IPS DF 6.9 (cell line): ENCODE measurements at places on chromosomes 16 and 17.

GRCh38 chr17:63440770-63441335, 5.3 kb downstream of the CYB561 start:
- no peaks in the 10 kb centered on the region for H3K27me3 ChIP-seq
- H3K36me3 ChIP-seq: no peaks in the 10 kb centered on the region; the same call in 1 of the 2 replicates
- no peak overlapping the region for H3K27ac ChIP-seq
- no peak for DNase-seq

- no peak for DNase-seq
- no peak overlapping the region; the same call in 1 of the 2 replicates for H3K4me3 ChIP-seq
- no peak overlapping the region for H3K27ac ChIP-seq
- no peaks in the 10 kb centered on the region for H3K36me3 ChIP-seq
- H3K4me1 ChIP-seq: peaks cover 5% of the 10 kb centered on the region; the same call in 1 of the 2 replicates
These were observed 11.8 kb upstream of the FAM171A2 start for GRCh38 chr17:44375196-44376017.

DNA sequence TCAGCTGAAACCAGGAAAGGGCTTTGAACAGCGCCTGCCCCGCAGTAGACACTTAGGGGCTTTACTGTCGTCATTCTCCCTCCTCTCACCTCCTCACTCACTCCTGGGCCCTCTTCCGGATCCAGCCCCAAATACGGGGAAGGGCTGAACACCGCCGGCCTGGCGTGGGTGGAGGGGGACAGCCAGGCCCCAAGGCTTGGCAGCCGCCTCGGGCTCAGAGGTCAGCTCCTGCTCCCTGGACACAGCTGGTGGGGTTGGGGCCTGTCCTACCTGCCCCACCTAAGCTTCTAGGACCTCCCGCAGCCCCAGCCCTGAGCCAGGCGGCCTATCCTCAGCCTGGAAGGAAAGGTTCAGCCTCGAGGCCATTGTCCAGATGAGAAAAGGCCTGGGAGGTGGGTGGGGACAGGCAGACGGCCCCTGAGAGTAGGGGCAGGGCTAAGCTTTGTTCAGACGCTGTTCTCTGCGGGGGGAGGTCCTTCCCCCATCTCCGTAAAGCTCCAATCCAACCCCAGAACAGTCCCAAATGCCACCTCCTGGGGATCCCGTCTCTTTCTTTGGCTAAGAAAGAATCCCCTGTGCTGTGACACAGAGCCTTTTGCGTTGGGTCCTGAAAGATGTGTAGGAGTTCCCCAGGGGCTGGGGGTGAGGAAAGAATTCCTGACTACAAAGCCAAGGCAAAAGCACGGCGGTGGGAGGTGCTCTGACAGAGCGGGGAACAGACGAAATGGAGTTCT, 881 bp upstream of the LLGL1 start:
- H3K27me3 ChIP-seq: no peaks in the 10 kb centered on the region

DNA sequence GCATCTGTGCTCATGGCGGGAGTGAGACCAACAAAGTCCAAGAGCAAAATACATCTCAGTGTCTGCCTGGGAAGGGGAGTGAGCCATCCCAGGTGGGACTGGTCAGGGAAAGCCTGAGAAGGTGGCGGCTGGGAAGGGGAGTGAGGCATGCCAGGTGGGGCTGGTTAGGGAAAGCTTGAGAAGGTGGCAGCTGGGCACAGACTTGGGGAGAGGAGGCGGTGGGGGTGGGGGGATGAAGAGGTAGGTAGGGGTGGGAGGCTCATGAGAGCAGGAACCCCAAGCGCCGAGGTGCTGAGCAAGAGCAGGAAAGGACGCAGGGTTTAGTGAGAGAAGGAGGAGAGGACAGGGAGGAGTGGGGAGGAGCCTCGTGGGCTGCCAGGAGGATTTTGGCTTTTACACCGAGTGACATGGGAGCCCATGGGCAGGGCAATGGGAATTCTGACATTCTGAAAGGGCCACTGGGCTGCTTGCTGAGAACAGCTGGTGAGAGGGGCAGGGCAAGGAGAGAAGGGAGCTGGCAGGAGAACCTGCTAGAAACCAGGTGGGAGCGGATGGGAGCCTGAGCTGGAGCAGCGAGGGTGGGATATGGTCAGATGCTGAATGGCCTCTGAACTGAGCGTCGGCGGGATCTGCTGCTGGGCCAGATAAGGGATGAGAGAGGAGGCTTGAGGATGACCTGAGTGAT, 256.1 kb upstream of the RPL38 start:
- H3K4me1 ChIP-seq: no peaks in the 10 kb centered on the region
- no peak overlapping the region for H3K27ac ChIP-seq
- H3K4me3 ChIP-seq: no peak overlapping the region
- no peaks in the 10 kb centered on the region; the same call in 1 of the 2 replicates for H3K27me3 ChIP-seq
- no peaks in the 10 kb centered on the region for H3K36me3 ChIP-seq
- DNase-seq: no peak

GRCh38 chr17:6636105-6636504, 4.4 kb downstream of the KIAA0753 start:
- DNase-seq: no peak
- no peak overlapping the region for H3K4me3 ChIP-seq
- H3K27me3 ChIP-seq: no peaks in the 10 kb centered on the region
- H3K27ac ChIP-seq: no peak overlapping the region
- H3K4me1 ChIP-seq: no peaks in the 10 kb centered on the region

GRCh38 chr17:35089586-35090296, 26.2 kb upstream of the RFFL start:
- H3K4me1 ChIP-seq: peaks cover 1% of the 10 kb centered on the region; the same call in 1 of the 2 replicates
- H3K4me3 ChIP-seq: peak overlapping the region; percentile 31; the same call in 1 of the 2 replicates
- peak; percentile 31 for DNase-seq
- H3K27ac ChIP-seq: no peak overlapping the region
- no peaks in the 10 kb centered on the region for H3K27me3 ChIP-seq

DNA sequence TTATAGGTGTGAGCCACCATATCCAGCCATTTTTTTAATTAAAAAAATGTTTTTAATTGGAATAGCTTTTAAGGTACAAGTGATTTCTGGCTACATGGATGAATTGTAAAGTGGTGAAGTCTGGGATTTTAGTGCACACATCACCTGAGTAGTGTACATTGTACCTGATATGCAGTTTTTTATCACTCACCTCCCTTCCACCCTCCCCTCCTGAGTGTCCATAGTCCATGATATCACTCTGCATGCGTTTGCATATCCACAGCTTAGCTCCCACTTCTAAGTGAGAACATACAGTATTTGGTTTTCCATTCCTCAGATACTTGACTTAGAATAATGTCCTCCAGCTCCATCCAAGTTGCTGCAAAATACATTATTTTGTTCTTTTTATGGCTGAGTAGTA, 13.4 kb upstream of the CRYBA1 start:
- no peak for DNase-seq
- no peaks in the 10 kb centered on the region for H3K27me3 ChIP-seq
- H3K27ac ChIP-seq: no peak overlapping the region
- H3K36me3 ChIP-seq: no peaks in the 10 kb centered on the region
- H3K4me1 ChIP-seq: no peaks in the 10 kb centered on the region
- H3K4me3 ChIP-seq: no peak overlapping the region

GRCh38 chr16:31874366-31875111, 932 bp downstream of the ZNF267 start:
- peaks cover 2% of the 10 kb centered on the region; the same call in 1 of the 2 replicates for H3K36me3 ChIP-seq
- no peak overlapping the region for H3K27ac ChIP-seq
- no peak for DNase-seq
- no peaks in the 10 kb centered on the region for H3K4me1 ChIP-seq

- H3K27ac ChIP-seq: no peak overlapping the region
- no peak for DNase-seq
- H3K36me3 ChIP-seq: no peaks in the 10 kb centered on the region
- no peaks in the 10 kb centered on the region for H3K4me1 ChIP-seq
- no peaks in the 10 kb centered on the region for H3K27me3 ChIP-seq
- H3K4me3 ChIP-seq: no peak overlapping the region
These were observed 65.8 kb downstream of the FTO start for GRCh38 chr16:53769787-53770186.

DNA sequence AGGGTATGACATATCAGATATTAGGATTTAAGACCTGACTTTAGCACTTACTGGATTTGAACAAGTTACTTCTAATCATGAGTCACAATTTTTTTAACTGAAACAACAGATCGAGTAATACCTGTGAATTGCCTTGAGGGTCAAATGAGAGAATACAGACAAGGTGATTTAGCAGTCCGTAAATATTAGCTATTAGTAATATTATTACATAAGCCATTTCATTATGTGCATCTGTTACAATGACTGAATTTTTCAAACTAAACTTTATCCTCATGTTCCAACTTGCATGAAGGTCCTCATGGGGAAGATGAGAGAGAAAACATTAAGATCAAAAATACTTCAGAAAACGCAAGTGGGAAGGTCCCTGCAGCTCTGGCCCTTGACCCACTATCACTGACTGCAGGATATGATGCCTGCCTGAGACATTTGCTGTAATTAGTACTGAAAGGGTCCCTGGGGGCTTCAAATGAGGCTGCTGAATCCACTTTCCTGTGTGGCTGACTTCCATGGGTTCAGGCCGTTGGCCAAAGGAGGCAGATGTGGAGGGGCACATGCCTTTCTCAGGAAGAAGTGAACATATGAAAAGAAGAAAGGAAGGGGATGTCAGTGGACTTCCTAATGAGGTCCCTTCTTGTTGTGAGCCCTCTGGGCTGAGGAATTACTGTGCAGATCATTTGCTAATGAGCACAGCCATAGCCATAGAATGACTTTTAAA, 441.7 kb downstream of the CDH11 start:
- H3K27me3 ChIP-seq: no peaks in the 10 kb centered on the region
- no peak for DNase-seq
- H3K4me3 ChIP-seq: no peak overlapping the region
- H3K27ac ChIP-seq: no peak overlapping the region

DNA sequence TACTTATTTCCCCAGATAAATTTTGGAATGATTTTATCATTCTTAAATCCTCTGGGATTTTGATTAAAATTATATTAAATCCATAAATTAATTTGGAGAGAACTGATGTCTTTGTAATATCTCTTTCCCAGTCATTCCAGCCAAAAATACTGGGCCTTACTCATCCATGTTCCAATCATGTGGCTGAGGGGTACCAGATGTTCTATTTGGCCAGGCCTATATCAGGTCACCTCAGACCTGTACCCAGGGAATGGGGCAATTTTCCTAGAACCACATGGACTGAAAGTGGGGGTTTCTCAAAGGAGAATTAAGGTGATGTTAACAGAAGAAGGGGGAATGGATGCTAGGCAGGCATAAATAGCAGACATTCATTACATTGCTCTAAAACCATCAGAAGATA, 7.5 kb downstream of the SNTB2 start:
- no peak for DNase-seq
- H3K27ac ChIP-seq: no peak overlapping the region
- H3K4me3 ChIP-seq: no peak overlapping the region
- no peaks in the 10 kb centered on the region for H3K27me3 ChIP-seq

GRCh38 chr17:419073-419735, 66.6 kb upstream of the RPH3AL start:
- H3K27ac ChIP-seq: no peak overlapping the region
- DNase-seq: no peak
- H3K4me1 ChIP-seq: no peaks in the 10 kb centered on the region
- H3K36me3 ChIP-seq: no peaks in the 10 kb centered on the region
- no peak overlapping the region for H3K4me3 ChIP-seq

DNA sequence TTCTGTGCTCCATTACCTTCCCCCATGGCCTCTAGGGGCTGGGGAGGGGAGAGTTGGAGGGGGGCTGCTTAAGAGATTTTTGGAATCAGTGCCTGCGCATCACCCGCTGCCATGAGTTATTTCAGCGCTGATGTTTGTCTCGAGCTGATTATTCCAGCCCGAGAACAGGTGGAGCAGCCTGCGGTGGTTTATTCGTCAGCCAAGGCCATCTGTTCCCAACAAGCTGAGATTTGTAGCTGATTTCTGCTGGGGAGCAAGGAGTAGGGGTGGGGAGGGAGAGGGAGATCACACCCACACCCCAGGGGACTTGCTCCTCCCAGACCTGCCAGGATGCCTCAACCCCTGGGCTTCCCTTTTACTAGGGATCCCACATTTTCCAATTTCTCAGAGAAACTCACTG, 23.1 kb downstream of the PIPOX start:
- no peak overlapping the region for H3K4me3 ChIP-seq
- H3K27ac ChIP-seq: no peak overlapping the region
- no peak for DNase-seq
- H3K27me3 ChIP-seq: no peaks in the 10 kb centered on the region

DNA sequence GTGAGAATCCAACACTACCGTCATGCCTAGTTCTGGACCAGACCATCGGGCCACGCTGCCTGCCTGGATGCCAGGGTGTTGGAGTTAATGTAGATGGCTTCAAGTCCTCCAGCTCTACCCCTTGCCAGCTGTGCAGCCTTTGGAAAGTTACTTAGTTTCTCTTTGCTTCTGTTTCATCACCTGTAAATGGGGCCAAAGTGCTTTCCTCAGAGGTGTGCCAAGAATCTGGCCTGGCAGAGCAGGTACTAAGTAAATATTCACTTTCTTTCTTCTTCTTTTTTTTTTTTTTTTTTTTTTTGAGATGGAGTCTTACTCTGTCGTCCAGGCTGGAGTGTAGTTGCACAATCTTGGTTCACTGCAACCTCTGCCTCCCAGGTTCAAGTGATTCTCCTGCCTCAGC, 159.5 kb upstream of the RPL38 start:
- no peak overlapping the region for H3K27ac ChIP-seq
- no peaks in the 10 kb centered on the region for H3K27me3 ChIP-seq
- no peaks in the 10 kb centered on the region for H3K36me3 ChIP-seq

DNA sequence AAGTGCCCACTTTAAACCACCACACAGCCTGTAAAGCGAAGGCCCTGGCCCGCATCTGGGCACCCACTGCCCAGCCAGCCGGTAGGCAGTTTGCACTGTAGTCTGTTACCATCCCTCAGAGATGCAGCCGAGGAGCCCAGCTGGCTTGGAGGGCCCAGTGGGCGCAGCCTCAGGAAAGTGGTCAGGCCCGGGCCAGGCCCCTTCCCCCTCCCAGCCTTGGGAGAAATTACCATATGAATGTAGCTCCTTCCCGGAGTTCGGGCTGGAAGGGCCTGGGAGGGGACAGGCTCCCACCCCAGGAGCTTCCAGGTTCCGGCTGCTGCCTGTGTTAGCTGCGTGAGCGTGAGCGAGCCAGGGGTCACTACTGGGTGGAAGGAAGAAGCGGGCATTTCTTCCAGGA, 325.4 kb downstream of the SEC14L1 start:
- no peak overlapping the region for H3K27ac ChIP-seq
- peaks cover 8% of the 10 kb centered on the region for H3K4me1 ChIP-seq
- DNase-seq: peak; percentile 76
- H3K27me3 ChIP-seq: no peaks in the 10 kb centered on the region

DNA sequence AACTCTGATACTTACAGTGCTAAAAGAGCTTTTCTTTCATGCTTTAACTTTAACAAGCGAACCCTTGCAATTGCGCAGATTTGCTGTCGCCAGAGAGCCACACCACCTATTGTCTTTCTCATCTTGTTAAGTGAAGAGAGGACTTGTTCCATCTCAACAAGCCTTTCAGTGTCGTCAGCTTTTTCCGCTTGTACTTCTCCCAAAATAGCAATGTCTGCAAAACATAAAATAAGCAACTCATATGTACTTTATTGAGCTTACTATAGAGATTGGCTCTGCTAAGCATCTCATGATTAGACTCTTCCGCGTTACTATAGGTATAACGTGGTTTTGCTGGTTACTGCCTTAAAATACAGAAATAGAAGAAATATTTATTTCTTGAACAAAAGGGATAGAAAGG, 51.9 kb downstream of the ABCA8 start:
- H3K36me3 ChIP-seq: no peaks in the 10 kb centered on the region
- no peak for DNase-seq
- no peak overlapping the region for H3K4me3 ChIP-seq
- no peak overlapping the region for H3K27ac ChIP-seq
- H3K4me1 ChIP-seq: no peaks in the 10 kb centered on the region
- H3K27me3 ChIP-seq: no peaks in the 10 kb centered on the region

GRCh38 chr17:17723354-17724261, 42.4 kb downstream of the RAI1 start:
- H3K4me3 ChIP-seq: peak overlapping the region; percentile 24; the same call in 1 of the 2 replicates
- peaks cover 9% of the 10 kb centered on the region for H3K4me1 ChIP-seq
- DNase-seq: no peak
- H3K27ac ChIP-seq: no peak overlapping the region
- H3K27me3 ChIP-seq: peaks cover 88% of the 10 kb centered on the region
